ENCODE measurements at places on chromosomes 4 and X.

DNA sequence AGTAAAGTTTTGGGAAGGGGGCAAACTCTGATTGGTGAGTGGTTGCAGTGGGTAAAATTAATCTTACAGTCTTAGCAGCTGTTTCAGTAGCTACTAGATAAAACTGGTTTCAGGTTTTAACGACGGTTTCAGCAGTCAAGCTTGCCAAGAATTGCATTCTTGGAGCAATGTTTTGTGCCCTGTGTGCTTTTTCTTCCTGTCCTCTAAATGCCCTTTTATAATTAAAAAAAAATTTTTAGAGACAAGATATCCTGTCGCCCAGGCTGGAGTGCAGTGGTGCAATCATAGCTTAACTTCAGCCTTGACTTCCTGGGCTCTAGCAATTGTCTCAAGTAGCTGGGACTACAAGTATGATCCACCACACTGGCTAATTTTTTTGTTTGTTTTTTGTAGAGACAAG is 6.3 kb upstream of the PPEF2 start:
- no peak for DNase-seq

- DNase-seq, result no peak
Observed at GRCh38 chr4:184310171-184310567, 92.5 kb upstream of the ENPP6 start.

DNA sequence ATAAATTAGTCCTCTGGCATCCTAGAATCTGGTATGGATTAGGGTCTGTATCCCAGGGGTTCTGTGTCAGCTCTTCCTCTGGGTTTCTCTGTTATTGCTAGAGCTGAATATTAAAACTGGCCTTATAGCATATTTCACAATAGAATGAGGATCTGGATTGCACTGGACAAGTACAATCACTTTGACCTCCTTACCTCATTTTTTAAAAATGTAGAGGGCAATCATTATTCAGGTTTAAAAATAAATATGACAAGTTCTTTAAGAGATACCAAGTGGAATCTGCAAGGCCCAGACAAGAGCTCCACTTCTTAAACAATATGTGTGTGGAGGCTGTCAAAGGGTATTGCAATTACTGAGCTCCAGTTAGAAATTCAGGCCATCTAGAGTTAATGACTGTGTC is 1.4 kb downstream of the PALLD start:
- no peak for DNase-seq

- DNase-seq, result peak; percentile 25
Observed at GRCh38 chr4:19486400-19486799, 765.3 kb upstream of the SLIT2 start.

GRCh38 chr4:99664716-99665115 is 7.1 kb upstream of the C4orf54 start:
- no peak for DNase-seq

DNA sequence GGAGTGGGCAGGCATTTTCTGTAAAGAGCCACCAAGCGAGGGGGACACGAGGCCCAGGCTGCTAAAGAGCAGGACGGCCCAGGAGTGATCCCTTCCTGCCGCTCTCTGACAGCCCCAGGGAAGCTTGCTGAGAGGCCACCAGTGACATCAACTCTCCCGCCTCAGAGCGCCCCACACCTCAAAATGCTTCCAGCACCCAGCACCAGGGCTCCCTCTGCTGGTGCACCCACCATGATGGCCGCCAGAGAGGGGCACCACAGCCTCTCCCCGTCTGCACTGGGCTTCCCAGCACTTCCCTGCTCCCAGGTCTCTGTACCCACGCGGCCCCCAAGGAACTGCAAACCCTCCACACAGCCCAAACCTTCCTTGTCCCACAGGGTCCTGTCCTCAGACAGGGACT is 40.4 kb downstream of the GAK start:
- DNase-seq, result peak; percentile 16

DNA sequence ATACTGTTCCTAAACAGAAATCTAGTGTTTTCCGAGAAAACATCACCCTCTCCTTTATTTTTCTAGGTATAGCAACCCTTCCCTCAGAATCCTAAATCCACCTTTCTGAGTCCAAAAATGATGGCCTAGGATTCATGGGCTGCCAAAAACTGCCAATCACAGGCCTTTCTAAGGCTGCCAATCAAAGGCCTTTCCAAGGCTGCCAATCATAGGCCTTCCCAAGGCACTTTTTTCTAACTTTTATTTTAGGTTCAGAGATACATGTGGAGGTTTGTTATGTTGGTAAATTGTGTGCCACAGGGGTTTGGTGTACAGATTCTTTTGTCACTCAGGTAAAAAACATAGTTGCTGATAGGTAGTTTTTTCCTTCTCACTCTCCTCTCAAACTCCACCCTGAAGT is 673.7 kb downstream of the FAT4 start:
- DNase-seq, result no peak
